Fibroblast of mammary gland (primary cell): ENCODE measurements at places on chromosomes 5 and 9.

DNA sequence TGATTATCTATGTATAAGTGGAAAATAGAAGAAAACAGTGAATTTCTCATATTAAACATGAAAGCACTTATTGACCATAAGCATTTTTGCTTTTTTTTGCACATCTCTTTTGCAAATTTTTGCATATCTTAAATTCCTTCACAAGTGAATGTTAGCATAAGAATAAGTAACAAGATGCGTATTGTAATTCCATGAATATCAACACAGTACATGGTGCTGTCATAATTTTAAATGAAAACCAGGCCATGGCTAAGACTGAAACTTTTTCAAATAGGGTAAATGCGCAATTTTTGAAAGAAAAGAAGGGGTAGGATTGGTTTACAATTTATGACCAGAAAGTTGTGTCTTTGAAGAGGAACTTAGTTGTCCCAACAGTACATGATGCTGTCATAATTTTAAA, 17.0 kb downstream of the FAM13B start:
- no peak for DNase-seq

GRCh38 chr9:34562135-34562745, 27.3 kb downstream of the CNTFR start:
- peak; percentile 10 for DNase-seq

DNA sequence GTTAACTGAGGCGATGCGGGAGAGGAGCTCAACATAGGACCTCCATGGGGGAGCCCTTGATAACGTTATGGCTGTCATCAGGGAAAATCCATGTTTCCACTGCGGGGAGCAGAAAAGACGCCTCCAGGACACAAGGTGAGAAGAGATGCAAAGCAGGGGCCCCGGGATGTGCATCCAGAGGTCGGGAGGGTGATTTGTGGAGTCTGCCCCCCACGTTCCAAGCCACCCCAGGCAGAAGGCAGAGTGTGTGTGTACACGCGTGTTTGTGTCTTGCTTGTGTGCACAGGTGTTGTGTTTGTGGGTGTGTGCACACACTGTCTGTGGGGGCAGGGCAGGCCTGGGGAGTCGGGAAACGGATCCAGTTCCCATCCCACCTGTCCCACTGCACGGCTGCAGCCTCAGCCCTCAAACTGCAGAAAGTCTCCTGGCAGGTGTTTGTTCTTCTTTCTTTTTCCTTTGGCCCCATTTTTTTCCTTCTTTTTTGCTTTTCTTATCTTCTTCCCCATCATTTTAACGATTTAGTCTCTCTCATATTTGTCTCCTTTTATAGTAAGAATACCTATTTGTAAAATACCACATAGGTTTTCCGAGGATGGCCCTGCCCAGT, 17.4 kb upstream of the PLEKHG4B start:
- DNase-seq = no peak

DNA sequence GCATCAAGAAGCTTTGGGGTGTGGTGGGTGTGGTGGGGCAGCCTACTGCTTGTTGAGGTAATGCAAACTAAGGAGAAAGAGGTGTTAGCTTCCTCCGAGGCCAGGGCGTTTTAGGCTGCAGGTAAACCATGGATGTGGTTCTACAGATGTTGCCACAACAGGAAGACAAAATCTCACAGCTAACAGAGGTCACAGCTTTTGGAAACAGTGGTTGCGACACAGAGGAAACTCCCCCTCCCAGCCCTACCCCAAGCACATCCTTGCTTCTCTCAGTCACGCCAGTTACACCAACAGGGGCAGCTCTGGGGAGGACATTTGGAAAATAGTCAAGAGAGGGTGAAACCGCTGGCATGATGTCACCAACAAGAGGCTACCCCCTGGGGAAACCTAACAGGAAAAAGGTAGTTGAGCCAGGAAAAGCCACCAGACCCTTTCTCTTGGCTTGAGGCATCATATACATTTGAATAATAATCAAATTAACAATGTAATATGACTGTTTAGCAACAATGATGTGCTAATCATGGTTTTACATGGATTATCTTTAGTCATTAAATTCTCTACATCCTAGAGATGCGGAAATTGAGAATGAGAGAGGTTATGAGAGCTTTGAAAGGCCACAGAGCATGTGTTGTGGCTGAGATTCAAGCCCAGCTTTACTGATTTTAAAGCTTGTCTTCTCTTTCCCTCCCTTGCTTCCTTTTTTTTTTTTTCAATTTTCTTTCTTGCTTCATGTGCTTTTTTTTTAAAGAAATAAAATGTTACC, 82.2 kb upstream of the IL12B start:
- no peak for DNase-seq

GRCh38 chr5:132408456-132408855, 38.9 kb downstream of the SLC22A5 start:
- no peak for DNase-seq

DNA sequence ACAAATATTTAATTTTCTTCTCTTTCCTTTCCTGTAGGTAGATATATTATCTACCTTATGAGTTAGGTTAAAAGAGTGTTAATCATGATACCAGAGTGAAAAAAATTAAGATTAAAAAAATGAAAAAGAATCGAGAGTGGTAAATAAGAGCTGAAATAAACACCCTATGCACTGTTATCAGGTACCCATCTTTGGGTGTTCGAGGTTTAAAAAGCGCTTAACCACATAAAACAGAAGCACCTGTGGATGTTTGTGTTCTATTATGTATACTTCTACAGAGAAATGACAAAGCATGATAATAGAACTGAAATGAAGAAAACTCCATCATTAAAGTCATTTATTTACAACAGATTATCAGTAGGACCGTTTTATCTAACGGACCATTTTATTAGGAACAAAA, 25.7 kb upstream of the GCNT4 start:
- DNase-seq = no peak
